ENCODE measurements at places on chromosomes 16 and 17.
A peak's percentile ranks its signal among the peaks of the same experiment; 100 is the strongest.

DNA sequence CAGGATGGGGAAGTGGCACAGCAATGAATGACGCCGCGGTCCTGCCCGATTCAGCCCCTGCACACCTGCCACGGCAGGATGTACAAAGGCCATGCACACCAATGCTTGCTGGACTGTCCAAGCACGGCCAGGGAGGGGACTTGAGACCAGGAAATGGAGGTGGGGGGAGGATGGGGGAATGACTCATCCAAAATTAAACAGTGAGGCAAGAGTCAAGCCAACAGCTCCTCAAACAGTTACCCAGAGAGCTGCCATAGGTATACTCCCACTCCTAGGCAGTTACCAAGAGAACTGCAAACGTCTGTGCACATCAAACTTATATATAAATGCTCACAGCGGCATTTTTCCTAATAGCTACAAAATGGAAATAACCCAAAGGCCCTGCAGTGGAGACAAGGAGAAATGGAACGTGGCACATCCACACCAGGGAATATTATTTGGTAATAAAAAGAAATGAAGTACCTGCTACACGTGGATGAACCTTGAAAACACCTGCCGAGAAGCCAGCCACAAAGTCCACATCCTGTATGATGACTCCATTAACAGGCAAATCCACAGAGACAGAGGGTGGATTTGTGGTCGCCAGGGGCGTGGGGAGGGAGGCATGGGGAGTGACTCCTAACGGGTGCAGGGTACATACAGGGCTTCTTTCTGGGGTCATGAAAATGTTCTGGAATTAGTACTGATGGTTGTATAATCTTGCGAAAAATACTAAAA lies 54.1 kb downstream of the VAC14 start:
- no peak for DNase-seq

GRCh38 chr17:78396441-78397337 lies 18.2 kb downstream of the PGS1 start:
- DNase-seq = no peak

- DNase-seq = peak; percentile 62
These were observed 10.7 kb upstream of the ZNF19 start for GRCh38 chr16:71499775-71500364.

- no peak for DNase-seq
These were observed 29.5 kb downstream of the DRC3 start for GRCh38 chr17:18002171-18002570.

GRCh38 chr17:66493283-66494019 lies 191.0 kb downstream of the PRKCA start:
- no peak for DNase-seq

GRCh38 chr17:67139784-67140665 lies 95.7 kb downstream of the CACNG1 start:
- peak; percentile 32 for DNase-seq

- DNase-seq = no peak
These were observed 40.8 kb upstream of the TAOK1 start for GRCh38 chr17:29349409-29349808.

- DNase-seq = peak; percentile 76
These were observed 9.1 kb downstream of the FOXK2 start for GRCh38 chr17:82528484-82529265.

GRCh38 chr17:69575346-69575761 lies 160.9 kb downstream of the MAP2K6 start:
- DNase-seq = no peak

DNA sequence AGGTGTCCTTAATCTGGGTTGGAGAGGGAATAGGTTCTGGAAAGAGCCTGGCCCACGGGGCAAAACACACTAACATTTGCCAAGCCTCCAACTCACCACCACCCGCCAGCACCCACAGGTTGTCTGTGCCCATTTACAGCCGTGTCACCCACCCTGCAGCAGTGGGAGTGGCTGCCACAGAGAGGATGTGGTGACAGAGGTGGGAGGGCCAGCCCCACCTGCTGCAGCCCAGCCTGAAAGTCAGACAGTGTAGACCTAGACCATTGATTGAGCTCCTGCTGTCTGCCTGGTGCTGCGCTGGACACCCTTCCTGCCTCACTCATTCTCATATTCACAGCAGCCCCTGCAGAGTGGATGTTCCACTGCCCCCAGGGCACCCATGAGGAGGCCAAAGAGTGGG lies 44.7 kb downstream of the IL21R start:
- DNase-seq = no peak

DNA sequence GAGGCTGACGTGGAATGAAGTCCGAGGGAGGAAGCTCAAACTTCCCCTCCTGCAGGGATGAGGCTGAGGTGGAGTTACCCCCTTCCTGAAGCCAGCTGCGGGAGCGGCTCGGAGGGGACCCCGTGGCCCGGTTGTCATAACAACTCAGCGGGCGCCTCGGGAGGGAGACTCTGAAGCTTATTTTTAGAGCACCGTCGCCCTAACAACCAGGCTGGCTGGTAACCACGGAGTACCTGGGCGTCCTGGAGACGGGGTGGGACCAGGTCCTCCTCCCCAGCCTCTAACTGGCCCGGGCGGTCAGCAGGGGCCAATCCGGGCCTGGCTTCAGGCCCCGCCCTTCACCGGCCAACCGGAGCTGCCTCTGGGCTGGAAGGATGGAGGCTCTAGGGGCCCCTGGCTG lies 27.7 kb downstream of the NECAB2 start:
- DNase-seq = peak; percentile 80

- DNase-seq = no peak
These were observed 6.0 kb downstream of the ZNF688 start for GRCh38 chr16:30565526-30565925.

All from head of caudate nucleus (tissue), 42 donors.